ENCODE measurements at places on chromosomes 4 and X. TPM values are rescaled to one million over a fixed set of nuclear protein-coding genes. Genes with fewer than 3 reads are reported as not detected.

DNA sequence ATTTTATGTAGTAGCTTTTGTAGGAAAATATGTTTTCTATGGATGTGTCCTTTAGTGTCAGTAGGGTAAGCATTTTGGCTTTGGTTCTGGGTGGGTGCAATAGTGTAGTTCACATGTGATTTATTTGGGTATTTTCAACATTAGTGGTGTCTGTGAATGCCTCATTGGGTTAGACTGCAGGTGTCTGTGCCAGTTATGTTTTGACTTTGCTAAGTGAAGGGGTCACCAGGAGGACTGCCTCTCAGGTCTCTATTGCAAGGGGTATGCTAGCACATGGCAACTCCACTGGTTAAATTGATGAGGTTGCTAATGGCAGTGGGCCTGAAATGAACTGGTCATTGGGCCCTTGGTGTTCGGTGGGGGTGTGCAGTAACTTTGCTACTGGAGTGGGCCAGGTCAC, 467.1 kb downstream of the NAF1 start:
- no peak for DNase-seq
- H3K36me3 ChIP-seq: no peaks in the 10 kb centered on the region
- no peaks in the 10 kb centered on the region for H3K27me3 ChIP-seq
- no peaks in the 10 kb centered on the region for H3K4me1 ChIP-seq
- no peak overlapping the region for H3K27ac ChIP-seq

DNA sequence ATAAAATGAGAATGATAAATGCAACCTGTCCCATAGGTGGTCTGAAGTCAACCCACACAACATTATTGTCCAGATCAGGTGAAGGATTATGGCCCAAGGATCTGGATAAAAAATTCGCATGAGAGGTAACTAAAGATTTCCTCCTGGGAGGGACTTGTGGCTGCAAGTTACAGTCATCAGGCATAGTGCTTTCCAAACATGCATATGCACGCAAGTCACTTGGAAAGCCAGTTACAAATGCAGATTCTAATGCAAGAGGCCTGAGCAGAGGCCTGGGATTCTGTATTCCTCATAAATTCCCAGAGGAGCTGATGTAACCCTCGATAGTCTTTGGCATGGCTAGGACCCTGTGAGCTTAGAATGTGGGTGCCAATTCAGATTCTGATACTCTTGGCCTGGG, 21.1 kb downstream of the HS3ST1 start:
- H3K27ac ChIP-seq: no peak overlapping the region
- no peak for DNase-seq
- no peaks in the 10 kb centered on the region for H3K4me1 ChIP-seq
- no peaks in the 10 kb centered on the region for H3K27me3 ChIP-seq
- H3K4me3 ChIP-seq: no peak overlapping the region

DNA sequence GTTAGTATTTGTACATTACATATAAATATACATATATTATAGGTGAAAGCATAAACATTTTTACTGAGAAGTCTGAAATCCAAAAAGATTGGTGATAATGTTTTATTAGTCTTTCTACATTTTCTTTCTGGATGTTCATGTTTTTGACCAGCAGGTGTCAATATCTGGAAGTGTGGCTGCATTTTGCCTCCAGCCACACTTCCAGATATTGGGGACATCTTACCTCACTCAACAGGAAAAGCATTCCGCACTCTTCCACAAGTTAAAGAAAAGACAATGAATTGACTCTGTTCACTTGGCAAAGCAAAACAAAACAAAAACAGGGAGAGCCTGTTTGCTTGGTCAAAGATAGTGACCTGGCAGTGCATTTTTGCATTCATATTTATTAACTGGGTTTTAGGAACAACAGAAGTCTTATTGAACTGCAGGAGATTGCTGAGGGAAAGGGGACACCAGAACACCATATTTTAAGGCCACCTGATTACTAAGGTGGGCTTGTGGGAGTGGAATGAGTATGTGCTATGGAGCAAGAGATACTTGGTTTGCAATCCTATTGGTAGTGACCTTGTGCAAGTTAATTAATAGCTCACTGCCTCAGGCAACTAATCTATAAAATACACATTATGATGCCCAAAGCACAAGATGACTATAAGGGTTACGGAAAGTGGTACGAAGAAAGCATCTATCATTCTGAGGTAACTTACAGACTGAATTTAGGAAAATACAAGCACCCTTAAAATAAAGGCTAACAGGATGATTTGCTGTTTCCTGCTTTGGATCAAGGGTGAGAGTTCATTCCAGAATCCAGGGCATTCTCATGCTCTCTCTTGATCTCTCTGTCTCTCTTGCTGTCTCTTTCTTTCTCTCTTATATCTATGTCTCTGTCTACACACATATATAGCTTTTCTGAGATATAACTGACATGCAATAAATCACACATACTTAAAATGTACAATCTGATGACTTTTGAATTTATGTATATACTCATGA, 389.9 kb upstream of the EMCN start:
- no peak overlapping the region for H3K4me3 ChIP-seq
- no peaks in the 10 kb centered on the region for H3K4me1 ChIP-seq
- no peak overlapping the region for H3K27ac ChIP-seq
- no peaks in the 10 kb centered on the region for H3K36me3 ChIP-seq
- no peak for DNase-seq
- no peaks in the 10 kb centered on the region for H3K27me3 ChIP-seq

DNA sequence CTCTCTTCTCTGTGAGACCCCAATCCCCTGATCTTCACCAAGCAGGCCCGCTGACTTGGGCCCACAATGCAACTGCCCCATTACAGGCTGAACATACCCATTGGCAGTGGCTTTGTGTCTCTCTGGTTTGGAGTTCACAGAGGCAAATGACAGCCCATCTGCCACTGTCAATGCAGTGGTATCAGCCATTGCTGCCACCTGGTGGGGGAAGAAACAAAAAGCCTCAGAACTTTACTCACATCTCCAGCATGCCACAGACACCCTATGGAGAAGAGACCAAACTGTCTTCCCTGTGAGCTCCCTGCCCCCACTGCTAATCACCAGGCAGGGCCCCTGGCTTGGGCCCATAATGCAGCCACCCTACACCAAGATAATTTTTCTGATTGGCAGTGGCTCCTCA, 729.3 kb upstream of the ACTRT1 start:
- H3K4me1 ChIP-seq: no peaks in the 10 kb centered on the region
- DNase-seq: peak; percentile 49
- H3K4me3 ChIP-seq: no peak overlapping the region
- no peaks in the 10 kb centered on the region for H3K36me3 ChIP-seq
- no peaks in the 10 kb centered on the region for H3K27me3 ChIP-seq

GRCh38 chrX:154373340-154374306, 811 bp downstream of the FLNA start:
- H3K27ac ChIP-seq: peak overlapping the region; percentile 58
- no peaks in the 10 kb centered on the region for H3K27me3 ChIP-seq
- no peak for DNase-seq
- H3K4me3 ChIP-seq: peak overlapping the region; percentile 51
- no peaks in the 10 kb centered on the region for H3K36me3 ChIP-seq
- peaks cover 10% of the 10 kb centered on the region for H3K4me1 ChIP-seq

The ALAS2 gene
- polyA plus RNA-seq: not detected

The SERPINA7 gene
- polyA plus RNA-seq: not detected

The NLGN4X gene
- polyA plus RNA-seq: 0.05 TPM

The APBB2 gene
- 56.6 TPM for polyA plus RNA-seq

All from SK-N-SH (cell line).